ENCODE measurements at places on chromosomes 2 and 18. TPM values are rescaled to one million over a fixed set of nuclear protein-coding genes. Genes with fewer than 3 reads are reported as not detected.

The IL1RN gene
- total RNA-seq, result not detected

The PSMA8 gene
- not detected for total RNA-seq

The RAD51AP2 gene
- total RNA-seq, result under 0.01 TPM

The SERPINB10 gene
- total RNA-seq, result not detected

The PRSS56 gene
- total RNA-seq, result not detected

The C1QL2 gene
- not detected for total RNA-seq

The EFEMP1 gene
- total RNA-seq, result 4,421 TPM

The C2orf78 gene
- total RNA-seq, result not detected

The LHCGR gene
- total RNA-seq, result not detected

The ELAC1 gene
- 2.3 TPM for total RNA-seq
